ENCODE measurements at places on chromosomes 11 and 22.

DNA sequence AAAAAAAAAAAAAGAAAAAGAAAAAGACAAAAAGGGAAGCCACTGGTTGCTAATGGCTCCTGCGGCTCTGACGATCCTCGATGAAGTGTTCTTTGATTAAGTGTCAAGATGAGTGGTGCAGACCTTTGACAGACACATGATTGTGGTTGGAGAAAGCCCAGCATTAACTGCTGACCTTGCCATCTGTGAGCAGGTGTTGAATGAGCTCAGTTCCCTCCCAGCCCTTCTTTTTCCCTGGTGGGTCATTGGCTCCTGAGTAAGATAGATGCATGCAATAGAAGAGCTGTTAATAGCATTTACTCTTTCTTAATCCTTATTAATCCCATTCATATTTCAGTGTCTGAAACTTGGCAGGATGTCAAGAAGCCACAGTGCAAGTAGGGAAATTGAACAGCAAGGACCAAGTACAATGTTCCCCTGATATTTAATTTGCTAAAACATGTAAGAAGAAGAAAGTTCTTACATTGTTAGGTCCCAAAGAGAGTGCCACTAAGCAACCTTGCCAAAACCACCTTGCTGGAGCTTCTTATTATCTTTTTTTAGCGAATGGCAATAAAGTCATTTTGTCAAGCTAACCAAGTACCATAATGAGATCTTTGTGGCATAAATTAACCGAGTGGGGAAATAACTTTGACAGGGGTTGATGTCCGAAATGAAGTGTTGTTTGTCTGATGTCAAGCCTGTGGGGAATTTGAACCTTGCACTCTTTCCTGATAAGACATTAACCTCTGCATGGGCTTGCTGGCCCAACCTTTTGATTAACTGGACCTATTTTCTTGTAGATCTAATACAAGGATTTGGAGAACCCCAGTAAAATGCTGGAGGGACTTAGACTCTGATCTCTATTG lies 113.7 kb downstream of the PTPRJ start:
- no peak for DNase-seq

DNA sequence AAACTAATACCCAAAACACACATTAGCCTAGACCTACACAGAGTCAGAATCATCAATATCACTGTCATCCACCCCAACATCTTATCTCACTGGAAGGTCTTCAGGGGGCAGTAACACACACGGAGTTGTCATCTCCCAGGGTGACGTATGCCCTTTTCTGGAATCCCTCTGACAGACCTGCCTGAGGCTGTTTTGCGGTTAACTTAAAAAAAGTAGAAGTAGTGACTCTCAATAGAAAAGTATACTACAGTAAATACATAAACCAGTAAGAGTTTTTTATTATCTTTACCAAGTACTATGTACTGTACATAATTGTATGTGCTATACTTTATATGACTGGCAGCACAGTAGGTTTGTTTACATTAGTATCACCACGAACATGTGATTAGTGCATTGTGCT lies 80.5 kb downstream of the PGR start:
- no peak for DNase-seq

DNA sequence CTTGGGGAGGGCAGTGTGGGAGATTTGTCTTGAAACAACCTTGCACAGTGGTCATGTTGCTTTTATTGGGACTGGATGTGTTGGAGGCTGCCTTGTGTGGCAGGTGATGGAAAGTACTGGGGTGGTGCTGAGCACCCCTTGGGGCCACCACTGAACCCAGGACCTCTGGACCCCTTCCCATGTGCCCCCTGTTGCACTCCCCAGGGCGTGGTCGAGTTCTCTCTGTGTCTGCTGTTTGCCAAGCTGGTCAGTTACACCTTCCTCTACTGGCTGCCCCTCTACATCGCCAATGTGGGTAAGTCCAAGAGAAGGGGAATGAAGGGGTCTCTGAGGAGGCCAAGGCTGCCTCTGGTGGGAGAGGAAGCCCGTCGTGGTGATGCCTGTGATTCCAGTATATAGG lies 18.9 kb downstream of the SLC37A2 start:
- no peak for DNase-seq

DNA sequence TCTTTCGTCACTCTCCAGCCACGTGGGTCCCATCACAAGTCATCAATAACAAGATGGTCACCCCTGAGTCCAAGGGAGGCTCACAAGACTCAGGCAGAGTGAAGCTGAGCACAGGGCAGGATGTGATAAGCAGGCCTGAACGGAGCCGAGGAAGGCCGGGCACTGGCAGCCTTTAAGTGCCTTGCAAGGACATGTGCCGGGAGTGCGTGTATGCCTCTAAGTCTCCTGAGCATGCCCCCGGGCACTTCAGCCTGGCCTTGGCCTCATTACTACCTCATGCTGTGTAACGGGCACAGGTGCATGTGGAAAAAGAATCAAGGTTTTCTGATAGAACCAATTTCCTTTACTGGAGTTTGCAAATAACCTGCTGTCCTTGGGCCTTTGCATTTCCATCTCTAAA lies 55.8 kb downstream of the UBASH3B start:
- no peak for DNase-seq

- DNase-seq = no peak
These were observed 22.1 kb upstream of the IGLL5 start for GRCh38 chr22:22865311-22866072.

DNA sequence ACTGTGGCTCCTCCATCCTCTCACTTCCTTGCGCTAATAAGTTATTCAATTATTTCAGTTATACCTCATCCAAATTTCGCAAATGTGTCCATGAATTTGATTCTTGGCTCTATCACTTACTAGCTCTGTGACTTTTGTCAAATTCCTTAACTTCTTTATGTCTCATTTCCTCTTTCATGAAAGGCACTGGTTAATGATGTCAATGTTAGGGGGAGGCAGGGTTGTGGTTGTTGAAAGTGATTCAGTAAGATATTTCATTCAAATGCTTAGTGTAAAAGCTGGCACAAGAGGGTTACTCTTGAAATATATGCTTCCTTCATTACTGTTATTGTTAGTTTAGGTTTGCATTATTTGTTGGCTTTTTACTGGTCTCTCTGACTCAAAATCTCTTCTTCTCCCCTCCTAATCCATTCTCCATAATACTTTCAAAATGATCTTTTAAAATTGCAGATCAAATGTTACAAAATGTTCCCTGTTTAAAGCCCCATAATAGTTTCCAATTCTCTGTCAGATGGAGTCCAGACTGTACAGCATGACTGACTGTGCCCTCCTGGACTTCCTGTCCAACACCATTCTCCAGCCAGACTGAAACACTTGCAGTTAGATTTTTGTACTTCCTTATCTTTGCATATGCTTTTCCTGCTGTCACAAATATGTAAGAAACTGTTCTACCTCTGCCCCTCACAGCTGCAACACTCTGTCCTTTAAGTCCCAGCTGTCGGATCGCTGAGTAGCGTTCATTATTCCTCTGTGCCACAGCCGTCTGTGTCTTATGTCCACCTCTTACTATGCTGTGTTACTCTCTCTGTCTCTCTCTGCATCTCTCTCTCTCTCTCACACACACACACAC lies 510.6 kb upstream of the RAG2 start:
- DNase-seq = no peak

DNA sequence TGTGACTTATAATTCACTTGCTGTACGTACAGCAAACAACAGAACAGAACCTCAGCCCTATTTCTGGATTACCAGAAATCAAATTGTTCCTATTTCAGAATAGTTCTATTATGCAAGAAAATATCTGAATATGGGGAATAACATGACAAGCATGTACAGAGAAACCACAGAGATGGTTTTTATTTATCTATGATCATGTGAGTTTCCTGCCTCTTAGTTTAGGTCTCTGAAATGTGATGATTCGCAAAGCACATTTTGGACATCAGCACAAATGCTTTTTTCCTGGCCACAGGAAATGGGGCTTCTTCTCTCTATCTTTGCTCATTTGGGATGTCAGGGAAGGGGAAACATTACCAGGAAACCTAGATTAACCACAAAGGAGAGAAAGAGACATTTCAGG lies 266.7 kb upstream of the CTSC start:
- no peak for DNase-seq

- DNase-seq = no peak
These were observed 77.4 kb upstream of the OR5AK2 start for GRCh38 chr11:56911312-56911711.

GRCh38 chr11:119523539-119524157 lies 100.7 kb upstream of the THY1 start:
- DNase-seq = no peak

- no peak for DNase-seq
These were observed 9.0 kb downstream of the PAMR1 start for GRCh38 chr11:35516403-35516802.

DNA sequence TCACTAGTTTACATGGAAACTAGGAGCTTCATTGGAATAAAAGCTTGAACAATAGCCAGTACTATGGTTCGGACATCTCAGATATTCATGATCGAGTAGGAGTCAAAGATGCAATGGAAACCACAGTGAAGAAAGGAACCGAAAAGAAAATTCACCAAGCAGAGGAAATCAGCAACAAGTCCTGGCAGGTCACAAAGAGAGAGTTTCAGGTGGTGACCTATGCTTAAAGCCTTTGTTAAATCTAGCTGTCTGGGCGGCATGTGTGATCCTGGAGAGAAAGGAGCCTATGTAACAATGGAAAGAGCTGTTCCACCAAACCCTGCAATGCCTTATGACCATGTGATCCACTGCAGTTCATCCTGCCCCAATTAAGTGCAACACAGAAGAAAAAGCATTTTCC lies 68.9 kb upstream of the POU2AF2 start:
- DNase-seq = no peak

GRCh38 chr22:28023036-28023435 lies 104.0 kb upstream of the PITPNB start:
- no peak for DNase-seq

DNA sequence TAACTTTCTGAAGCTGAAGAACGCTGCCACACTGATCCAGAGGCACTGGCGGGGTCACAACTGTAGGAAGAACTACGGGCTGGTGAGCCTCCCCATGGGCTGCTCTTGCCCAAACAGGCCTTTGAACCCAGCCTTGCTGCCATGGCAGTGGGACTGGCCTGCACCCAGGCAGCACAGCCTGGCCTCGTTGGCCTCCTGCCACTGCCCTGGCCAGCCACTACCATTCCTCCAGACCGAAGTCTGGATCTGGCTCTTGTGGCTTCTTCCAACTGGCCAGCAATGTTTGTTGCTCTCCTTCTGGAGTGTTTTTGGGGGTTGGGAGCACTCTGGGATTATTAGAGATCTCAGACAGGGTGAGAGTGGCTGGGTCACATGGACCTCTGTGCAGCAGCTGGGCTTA lies 51.0 kb downstream of the MYO7A start:
- no peak for DNase-seq

- no peak for DNase-seq
These were observed 15.9 kb downstream of the MOGAT2 start for GRCh38 chr11:75733431-75734107.

GRCh38 chr22:29197096-29197495 lies 8.6 kb upstream of the EMID1 start:
- no peak for DNase-seq

DNA sequence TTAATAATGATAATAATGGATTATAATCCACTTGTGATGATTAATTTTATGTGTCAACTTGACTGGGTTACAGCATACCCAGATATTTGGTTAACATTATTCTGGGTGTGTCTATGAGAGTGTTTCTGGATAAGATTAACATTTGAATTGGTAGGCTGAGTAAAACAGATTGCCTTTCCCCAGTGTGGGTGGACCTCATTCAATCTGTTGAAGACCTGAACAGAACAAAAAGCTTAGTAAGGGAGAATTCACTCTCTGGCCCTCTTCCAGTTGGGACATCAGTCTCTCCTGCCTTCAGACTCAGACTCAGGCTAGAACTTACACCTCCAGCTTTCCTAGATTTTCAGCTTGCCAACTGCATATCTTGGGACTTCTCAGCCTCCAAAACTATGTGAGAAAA lies 37.3 kb upstream of the RRAS2 start:
- no peak for DNase-seq

DNA sequence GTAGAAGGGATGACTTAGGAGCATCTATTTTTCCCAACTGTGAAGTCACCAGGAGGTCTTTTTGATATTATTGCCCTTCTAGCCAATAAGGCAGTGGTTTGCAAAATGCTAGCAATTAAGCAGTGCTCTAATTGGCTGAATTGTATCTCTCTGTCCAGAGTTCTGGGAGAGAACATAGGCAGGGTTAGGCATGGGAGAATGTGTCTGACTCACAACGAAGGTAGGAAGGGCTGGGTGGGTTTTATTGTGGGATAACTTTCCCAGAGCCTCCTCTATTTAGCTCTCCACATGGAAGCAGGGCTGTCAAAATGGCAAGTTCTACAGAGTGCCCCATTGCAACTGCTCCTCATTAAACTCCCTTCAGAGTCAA lies 415.9 kb upstream of the CADM1 start:
- no peak for DNase-seq

DNA sequence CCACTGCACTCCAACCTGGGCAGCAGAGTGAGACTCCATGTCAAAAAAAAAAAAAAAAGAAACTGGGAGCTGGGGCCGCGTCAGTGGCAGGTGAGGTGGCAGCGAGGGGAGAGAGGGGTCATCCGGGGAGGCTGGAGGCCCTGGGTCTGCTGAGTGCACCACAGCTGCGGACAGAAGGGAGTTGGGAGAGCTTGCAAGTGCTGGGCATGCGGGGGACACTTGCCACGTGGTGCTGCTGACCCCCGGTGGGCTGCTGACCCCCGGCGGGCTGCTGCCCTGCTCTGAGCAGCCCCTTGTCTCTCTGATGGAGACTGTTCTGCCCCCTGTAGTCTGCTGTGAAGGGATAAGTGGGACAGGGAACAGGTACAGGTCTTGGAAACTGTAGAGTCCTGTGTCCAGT lies 2.6 kb downstream of the DRAP1 start:
- DNase-seq = no peak

GRCh38 chr11:61899146-61899841 lies 7.9 kb upstream of the FADS3 start:
- DNase-seq = peak; percentile 86

DNA sequence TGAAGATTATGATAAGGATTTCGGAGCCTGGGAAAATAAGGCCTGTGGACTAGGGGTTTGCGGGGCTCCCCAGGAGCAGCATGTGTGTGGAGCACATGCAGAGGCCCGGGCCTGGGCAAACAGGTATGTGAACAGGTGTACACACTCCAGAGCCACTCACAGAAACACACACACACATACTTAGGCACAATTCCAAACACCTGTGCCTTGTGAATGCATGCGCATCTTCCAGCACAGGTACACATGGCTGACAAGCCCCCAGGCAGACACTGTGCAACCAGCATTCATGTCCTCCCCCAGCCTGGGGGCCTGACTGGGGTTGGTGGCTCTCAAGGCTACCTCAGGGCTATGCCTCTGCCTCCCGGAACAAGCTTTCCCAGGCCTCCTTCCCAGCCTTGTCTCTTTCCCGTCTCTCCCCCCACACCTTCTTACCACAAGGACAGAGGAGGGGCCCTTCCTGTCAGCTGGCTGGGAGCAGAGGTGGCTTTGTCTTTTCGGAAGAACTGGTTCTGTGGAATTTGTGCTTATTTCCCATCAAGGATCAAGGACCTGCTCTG lies 2.6 kb upstream of the P2RY6 start:
- DNase-seq = no peak
